ENCODE measurements at places on chromosomes 4 and X.
A peak's percentile ranks its signal among the peaks of the same experiment; 100 is the strongest.

DNA sequence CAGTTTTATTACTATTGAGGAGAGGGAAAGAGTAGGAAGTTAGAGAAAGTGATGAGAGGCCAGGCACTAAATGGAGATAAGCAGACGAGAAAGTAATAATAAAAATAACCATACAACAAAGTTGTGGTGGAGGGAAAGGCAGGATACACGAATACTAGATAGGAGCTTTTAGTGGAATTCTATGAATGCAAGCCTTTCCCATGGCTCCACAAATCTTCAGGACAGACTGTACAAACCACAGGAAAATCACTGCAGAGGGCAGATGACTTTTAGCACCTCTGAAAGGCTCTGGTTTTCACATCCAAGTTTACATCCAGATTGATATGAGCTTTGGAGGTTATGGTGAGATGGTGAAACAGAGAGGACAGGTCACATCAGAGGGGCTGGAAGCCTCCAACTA, 41.5 kb downstream of the TNIP3 start:
- no peak for DNase-seq

DNA sequence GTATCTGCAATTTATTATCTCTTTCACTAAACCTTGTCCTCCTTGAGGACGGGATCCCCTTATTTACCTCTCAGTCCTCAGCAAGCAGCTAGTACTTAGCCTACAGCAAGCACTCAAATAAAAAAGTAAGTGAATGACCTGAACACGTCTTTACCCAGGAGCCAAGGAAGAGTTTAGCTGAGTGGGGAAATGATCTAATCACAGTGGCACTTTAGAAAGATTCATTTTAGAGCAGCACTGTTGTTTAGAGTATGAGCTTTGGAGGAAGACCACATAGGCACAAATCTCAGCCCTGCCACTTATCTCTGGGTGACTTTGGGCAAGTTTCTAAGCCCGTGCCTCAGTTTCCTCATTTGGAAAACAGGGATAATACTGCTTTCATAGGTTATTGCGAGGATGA, 2.7 kb downstream of the FAM120C start:
- DNase-seq, result no peak

- DNase-seq, result no peak
Measured at GRCh38 chr4:185874516-185875230, 62.7 kb upstream of the SORBS2 start.

GRCh38 chr4:145498430-145498829, 16.8 kb downstream of the SMAD1 start:
- DNase-seq, result no peak

GRCh38 chr4:78297116-78297800, 240.1 kb downstream of the FRAS1 start:
- DNase-seq, result no peak

DNA sequence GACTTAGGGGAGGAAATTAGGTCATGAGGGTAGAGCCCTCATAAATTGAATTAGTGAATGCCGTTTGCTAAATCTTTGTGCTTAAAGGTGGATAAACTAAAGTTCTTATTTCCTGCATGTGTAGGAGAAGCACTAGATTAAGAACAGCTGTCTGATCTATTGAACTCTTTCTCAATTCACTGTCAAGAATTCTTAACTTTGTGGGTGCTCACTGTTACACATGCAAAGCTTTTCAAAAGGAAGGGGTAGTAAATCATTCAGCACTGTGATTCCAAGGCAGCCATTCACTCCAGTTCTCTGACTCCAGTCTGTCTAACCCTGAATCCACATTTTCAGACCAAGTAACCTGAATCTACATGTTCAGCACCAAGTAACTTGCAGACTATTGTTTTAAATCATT, 1520.1 kb downstream of the PCDH18 start:
- no peak for DNase-seq

GRCh38 chrX:14915596-14915995, 42.4 kb downstream of the MOSPD2 start:
- no peak for DNase-seq

- peak; percentile 74 for DNase-seq
Measured at GRCh38 chr4:26860922-26861433, 337 bp downstream of the STIM2 start.

GRCh38 chr4:9898596-9899305, 117.3 kb downstream of the DRD5 start:
- peak; percentile 44 for DNase-seq

GRCh38 chr4:1365271-1366178, 18.5 kb downstream of the UVSSA start:
- no peak for DNase-seq

DNA sequence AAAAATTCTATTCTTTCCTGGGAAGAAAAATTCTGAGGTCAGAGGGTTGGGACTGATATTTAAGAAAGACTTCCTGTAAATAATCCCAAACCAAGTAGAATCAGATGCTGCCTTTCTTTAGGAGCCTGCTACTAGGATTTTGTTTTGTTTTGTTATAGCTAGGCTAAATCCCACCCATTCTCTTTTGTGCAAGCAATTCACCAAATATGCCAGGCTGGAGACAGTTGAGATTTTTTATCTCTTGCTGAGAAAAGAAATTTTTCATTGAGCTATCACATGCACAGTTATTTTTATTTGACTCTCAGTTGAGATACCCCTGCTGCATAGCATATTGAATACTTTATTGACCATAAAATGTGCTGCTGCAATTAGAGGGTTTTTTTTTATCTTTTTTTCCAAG, 196.0 kb downstream of the KCNIP4 start:
- DNase-seq, result no peak

- no peak for DNase-seq
Measured at GRCh38 chr4:108965016-108965415, 202.2 kb upstream of the ETNPPL start.

DNA sequence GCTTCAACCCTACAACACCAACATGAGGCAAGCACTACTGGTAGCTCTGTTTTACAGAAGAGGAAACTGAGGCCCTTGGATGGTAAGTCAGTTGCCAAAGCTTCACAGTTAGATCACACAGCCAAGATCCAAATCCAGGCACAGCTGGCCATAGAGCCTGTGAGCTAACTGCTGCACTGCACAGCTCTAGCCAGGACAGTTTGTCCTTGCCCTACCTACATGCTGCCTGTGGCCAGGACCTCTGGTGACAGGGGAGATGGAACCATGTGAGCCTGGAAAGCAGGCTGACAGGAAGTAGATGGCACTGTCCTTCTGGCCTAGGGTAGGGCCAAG, 257.8 kb downstream of the FBXW7 start:
- no peak for DNase-seq

- DNase-seq, result no peak
Measured at GRCh38 chr4:91914176-91914804, 389.5 kb upstream of the GRID2 start.

DNA sequence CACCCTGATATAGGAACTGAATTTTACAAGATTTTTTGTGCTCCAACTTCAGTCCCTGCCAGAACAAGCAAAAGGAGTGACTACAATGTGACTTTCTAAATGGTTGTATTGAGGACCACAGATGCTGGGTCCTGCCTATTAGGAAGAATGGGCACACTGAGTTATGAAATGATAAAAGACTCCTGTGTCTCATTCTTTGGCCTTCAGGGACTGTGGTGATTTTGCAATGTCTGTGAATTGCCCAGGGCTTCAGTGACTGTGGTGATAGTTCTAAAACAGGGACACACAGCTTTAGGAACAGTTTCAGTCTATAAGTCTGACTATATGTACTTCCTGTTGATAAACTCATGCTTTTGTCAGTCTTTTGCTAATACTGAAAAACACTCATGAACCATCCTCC, 210.2 kb downstream of the DMD start:
- no peak for DNase-seq

GRCh38 chrX:153245288-153245731, 66.2 kb downstream of the MAGEA1 start:
- DNase-seq, result no peak

DNA sequence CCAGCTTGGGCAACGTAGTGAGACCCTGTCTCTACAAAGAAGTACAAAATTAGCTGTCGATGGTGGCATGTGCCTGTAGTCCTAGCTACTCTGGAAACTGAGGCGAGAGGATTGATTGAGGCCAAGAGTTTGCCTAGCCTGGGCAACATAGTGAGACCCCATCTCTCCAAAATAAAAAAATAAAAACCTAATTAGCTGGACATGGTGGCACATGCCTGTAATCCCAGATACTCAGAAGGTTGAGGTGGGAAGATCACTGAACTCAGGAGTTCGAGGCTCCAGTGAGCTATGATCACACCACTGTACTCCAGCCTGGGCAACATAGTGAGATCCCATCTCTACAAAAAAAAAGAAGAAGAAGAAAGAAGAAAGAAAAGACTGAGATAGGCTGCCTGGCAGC, 17.4 kb downstream of the PLAC1 start:
- DNase-seq, result no peak

- DNase-seq, result no peak
Measured at GRCh38 chr4:141348573-141348972, 127.9 kb downstream of the ZNF330 start.

- peak; percentile 39 for DNase-seq
Measured at GRCh38 chrX:118459494-118459893, 36.1 kb upstream of the DOCK11 start.

- DNase-seq, result no peak
Measured at GRCh38 chr4:79623021-79623870, 215.2 kb upstream of the GK2 start.

GRCh38 chr4:163544407-163545038, 50.0 kb downstream of the TMA16 start:
- peak; percentile 72 for DNase-seq

DNA sequence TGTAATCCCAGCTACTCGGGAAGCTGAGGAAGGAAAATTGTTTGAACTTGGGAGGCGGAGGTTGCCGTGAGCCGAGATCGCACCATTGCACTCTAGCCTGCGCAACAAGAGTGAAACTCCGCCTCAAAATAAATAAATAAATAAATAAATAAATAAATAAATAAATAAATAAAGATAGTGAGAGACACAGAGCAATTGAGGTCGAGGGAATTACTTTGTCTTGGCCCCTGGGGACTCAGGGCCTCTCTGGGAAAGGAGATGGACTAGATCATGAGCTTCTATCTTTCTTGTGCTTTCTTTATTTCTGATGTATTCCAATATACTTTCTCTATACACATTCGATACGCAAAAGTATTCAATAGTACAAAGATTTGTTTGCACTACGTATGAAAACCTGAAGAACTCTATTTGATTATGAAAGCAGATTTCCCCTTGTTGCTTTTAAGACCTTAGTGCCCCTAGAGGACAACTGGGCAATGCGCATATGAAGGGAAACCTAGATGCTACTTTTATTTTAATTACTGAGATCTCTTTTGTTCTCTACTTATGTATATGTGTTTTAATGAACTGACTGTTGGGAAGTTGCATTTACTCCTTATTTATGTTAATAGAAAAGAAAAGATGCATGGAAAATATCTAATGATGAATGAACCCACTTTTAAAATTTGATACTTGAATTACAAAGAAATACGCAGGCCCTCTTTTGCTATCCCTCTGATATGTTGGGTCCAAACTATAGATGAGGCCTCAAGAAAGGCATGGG, 12.8 kb upstream of the ELOVL6 start:
- peak; percentile 45 for DNase-seq

- DNase-seq, result no peak
Measured at GRCh38 chrX:45022150-45022549, 149.2 kb downstream of the KDM6A start.

GRCh38 chr4:181319629-181320028, 923.6 kb upstream of the TENM3 start:
- no peak for DNase-seq

GRCh38 chr4:119750771-119751170, 122.2 kb upstream of the PDE5A start:
- DNase-seq, result no peak

- no peak for DNase-seq
Measured at GRCh38 chrX:112849016-112849415, 8.4 kb upstream of the AMOT start.

- DNase-seq, result no peak
Measured at GRCh38 chr4:8582941-8583654, 2.9 kb downstream of the GPR78 start.

- no peak for DNase-seq
Measured at GRCh38 chr4:121778991-121779628, 14.1 kb upstream of the SMIM43 start.

DNA sequence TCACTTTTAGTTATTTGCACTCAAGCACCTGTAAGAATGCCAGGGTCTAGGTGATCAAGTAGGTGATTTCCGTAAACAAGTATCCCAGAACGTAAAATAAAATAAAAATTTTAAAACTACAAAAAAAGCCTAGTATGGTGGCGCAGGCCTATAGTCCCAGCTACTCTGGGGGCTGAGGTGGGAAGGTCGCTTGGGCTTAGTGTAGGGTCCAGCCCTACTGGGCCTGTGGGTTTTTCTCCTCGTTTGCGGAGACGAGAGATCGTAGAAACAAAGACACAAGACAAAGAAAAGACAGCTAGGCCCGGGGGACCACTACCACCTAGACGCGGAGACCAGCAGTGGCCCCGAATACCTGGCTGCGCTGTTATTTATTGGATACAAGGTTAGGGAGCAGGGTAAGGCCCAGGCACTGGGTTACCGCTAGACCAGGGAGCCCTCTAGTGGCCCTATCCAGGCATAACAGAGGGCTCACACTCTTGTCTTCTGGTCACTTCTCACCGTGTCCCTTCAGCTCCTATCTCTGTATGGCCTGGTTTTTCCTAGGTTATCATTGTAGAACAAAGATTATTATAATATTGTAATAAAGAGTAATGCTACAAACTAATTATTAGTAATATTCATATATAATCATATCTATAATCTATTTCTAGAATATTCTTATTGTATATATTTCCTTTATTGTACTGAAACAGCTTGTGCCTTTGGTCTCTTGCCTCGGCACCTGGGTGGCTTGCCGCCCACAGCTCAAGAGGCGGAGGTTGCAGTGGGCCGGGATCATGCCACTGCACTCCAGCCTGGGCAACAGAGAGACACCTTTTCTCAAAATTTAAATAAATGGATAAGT, 38.4 kb downstream of the SAGE1 start:
- DNase-seq, result peak; percentile 50

Measured in activated CD8-positive, alpha-beta memory T cell treated with anti-CD3 and anti-CD28 coated beads, Interleukin-2, amount 10 ng/mL, durations not matched to agents 7 days and 5 days (primary cell).